NCI-H2029 treated with DMSO at 0.1 percent for 48 hours (cell line): ENCODE measurements at places on chromosomes 7 and 10.
A peak's percentile ranks its signal among the peaks of the same experiment; 100 is the strongest.

GRCh38 chr7:105642264-105642663 is 61.0 kb upstream of the EFCAB10 start:
- DNase-seq, result no peak

GRCh38 chr7:1455241-1455939 is 3.9 kb downstream of the MICALL2 start:
- peak; percentile 81 for DNase-seq

DNA sequence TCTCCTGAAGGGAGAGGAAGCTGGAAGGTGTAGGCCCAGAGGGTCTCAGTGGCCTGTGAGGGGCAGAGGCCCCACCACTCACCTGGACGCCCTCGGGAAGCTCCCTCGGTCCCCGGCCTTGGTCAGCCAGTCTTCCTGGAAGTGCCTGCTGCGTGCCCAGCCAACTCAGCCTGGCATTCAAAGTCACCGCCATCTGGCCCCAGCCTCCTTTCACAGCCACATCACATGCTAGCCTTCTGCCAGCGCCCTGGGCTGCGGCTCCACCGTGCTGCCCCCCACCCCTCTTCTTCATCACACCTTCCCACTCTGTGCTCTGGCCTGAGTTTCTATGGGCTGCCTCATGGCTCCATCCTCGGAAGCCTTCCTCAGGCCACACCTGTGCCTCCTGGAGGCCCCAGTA is 98.0 kb downstream of the ZMIZ1 start:
- no peak for DNase-seq

DNA sequence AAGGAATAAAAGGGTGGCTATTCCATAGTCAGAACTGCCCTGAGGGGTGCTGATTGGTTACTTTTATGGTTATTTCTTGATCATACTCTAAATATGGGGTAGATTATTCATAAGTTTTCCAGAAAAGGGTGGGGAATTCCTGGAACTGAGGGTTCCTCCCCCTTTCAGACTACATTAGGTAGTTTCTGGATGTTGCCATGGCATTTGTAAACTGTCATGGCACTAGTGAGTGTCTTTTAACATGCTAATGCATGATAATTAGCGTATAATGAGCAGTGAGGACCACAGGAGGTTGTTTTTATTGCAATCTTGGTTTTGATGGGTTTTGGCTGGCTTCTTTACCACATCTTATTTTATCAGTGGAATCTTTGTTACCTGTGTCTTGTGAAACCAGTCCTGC is 26.5 kb upstream of the POT1 start:
- DNase-seq, result no peak

DNA sequence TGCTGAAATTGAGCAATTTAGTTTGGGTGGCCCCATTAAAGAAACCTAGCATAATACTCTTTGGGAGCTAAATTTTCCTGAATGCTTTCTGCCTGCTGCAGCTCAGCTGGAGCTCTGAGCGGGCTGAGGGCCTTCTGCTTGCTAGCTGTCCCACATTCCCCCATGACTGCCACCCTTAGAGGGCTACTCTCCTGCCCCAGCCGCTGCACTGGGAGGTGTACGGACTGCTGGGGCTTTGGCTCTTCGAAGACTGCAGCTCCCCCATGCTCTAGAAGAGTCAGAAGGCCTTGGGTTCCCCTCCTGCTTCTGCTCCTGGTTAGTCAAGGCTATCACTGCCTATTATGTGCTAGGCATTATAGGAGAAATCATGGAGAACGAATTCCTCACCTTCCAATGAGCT is 31.5 kb downstream of the BLVRA start:
- no peak for DNase-seq

DNA sequence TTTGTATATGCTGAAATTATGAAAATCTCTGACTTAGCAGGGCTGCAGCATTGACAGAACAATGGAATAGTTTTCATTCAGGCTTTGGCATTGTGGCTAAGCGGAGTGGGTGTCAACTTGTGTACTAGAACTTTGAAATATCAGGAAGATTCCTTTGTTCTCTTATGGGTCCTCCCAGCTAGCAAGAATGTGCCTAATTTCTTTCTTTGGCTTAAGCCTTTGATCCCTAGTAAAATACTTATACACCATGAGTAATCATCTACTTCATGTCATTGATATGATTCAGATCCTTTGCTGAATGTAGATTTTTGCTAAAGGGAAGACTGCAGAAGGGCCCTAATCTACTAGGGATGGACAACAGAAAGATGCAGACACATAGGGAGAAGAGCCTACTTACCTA is 6.2 kb downstream of the AVL9 start:
- no peak for DNase-seq

- no peak for DNase-seq
Observed at GRCh38 chr10:1538121-1538520, 199.2 kb downstream of the ADARB2 start.

GRCh38 chr10:73800560-73801252 is 10.7 kb downstream of the NDST2 start:
- DNase-seq, result no peak

GRCh38 chr10:79274279-79275104 is 72.8 kb upstream of the PPIF start:
- peak; percentile 53 for DNase-seq

- peak; percentile 62 for DNase-seq
Observed at GRCh38 chr7:16795624-16796023, 9.2 kb downstream of the AGR2 start.

- no peak for DNase-seq
Observed at GRCh38 chr10:70834021-70834420, 18.3 kb downstream of the SGPL1 start.

- DNase-seq, result no peak
Observed at GRCh38 chr7:149670288-149670687, 103.1 kb downstream of the ZNF467 start.

DNA sequence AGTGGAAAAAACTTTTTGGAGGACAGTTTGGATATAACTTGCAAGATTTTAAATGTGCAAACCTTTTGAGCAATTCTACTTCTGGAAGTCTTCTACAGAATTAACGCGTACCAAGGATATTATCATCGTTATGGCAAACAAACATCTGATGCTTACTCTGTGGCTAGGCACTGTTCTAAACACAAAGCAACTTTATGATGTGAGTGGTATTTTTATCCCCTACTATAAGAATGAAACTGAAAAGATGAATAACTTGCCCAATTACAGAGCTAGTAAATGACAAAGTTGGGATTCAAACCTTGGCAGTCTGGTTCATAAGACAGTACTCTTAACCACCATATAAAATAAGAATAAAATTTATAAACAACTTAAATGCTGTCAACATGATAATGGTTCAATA is 15.8 kb downstream of the ASZ1 start:
- DNase-seq, result no peak

DNA sequence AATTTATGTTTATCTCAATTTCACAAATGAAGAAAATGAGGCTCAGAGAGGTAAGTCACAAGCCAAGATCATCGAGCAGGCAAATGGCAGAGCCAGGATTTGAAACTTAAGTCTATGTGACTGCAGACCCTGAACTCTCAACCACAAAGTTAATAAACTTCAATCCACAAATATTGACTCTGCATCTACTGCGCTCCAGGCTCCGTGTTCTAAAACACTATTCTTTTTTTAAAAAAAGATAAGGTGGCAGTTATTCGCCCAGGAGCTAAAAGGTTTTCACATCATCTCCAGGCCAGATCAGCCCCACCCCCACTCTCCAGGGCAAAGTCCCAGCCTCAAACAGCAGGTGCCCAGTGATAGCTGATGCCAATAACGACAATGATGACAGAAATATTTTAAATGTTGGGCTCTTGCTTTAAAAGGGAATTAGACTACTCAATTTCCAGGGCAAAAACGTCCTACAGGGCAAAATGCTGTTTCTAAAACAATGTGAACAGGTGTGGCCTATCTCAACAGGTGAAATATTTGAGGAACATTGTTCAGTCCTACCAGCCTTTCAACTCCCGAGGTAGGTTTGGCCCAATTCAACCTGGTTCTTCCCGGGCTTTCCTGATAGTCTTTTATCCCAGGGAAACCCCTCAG is 85.2 kb downstream of the SORBS1 start:
- peak; percentile 13 for DNase-seq

GRCh38 chr7:149664666-149665065 is 108.7 kb downstream of the ZNF467 start:
- no peak for DNase-seq
